CMK (cell line): ENCODE measurements at places on chromosomes 4 and X.

DNA sequence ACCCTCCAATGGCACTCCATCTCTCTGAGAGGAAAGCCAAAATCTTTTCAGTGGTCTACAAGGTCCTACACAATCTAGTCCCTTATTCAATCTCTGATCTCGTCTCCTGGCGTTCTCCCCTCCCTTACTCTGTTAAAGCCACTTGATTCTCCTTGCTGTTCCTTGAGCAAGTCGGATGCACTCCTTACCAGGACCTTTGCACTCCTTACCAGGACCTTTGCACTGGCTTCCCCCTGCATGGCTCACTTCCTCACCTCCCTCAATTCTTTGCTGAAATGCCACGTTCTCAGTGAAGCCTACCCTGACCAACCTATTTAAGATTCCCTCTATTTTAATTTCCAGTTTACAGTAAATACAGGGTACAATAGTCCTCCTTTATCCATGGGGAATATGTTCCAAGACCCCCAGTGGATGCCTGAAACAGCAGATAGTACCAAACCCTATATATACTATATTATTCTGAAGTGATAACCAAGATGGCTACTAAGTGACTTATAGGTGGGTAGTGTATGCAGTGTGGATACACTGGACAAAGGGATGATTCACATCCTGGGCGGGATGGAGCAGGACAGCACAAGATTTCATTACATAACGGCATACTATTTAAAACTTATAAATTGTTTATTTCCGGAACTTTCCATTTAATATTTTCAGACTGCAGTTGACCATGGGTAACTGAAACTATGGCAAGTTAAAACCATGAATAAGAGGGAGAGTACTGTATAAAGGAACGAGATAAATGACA lies 6.5 kb upstream of the DLG3 start:
- no peak for DNase-seq

DNA sequence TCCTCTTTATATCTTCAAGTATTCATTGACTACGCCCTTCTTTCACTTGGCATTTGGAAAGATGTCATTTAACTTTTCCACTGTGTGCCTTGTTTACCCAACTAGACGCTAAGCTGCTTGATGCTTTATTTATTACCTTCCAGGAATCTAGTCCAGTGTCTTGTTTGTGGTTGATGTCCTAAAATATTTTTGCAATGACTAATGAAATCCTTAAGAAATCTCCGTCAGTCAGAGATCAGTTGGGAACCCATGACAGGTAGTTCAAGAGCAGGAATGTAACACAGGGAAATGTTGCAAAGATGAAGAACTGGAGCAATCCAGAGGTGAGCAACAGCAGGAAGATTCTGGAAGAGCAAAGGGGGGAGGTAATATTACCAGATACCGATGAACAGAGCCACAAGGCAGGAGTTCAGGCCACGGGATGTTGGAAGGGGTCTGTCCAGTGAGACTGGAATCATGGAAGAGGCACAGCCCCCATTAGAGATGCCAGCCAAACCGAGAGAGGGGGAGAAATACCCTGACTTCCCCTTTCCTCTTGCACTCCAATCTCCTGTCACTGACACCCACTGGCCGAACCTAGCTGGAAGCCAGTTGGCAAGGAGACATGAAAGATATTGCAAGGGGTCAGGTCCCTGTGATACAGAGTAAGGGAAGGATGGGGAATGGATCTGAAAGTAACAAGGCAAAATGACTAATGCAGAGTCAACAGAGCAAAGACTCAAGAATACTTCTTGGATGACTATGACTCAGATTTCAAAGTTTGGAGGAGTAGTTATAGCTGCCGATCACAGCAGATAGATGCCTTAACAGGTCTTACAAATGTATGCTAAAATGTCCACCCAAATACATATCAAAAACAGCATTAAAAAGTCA lies 62.7 kb upstream of the PHKA2 start:
- DNase-seq = no peak

DNA sequence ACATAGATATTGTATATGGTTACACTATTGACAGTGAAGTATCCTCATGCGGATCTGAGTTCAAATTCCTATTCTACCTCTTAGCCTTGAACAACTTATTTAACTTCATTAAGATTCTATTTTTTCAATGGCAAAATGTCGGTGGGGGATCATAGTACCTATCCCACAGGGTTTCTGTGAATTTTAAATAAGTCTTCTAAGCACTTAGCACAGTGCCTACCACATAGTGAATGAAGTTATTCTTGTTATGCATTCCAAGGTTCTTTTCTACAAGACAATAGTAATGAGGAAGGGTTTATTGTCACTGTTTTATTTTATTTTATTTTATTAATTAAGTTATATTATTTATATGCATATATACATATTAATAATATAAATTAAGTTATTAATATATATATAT lies 8.8 kb upstream of the ENAM start:
- DNase-seq = no peak

DNA sequence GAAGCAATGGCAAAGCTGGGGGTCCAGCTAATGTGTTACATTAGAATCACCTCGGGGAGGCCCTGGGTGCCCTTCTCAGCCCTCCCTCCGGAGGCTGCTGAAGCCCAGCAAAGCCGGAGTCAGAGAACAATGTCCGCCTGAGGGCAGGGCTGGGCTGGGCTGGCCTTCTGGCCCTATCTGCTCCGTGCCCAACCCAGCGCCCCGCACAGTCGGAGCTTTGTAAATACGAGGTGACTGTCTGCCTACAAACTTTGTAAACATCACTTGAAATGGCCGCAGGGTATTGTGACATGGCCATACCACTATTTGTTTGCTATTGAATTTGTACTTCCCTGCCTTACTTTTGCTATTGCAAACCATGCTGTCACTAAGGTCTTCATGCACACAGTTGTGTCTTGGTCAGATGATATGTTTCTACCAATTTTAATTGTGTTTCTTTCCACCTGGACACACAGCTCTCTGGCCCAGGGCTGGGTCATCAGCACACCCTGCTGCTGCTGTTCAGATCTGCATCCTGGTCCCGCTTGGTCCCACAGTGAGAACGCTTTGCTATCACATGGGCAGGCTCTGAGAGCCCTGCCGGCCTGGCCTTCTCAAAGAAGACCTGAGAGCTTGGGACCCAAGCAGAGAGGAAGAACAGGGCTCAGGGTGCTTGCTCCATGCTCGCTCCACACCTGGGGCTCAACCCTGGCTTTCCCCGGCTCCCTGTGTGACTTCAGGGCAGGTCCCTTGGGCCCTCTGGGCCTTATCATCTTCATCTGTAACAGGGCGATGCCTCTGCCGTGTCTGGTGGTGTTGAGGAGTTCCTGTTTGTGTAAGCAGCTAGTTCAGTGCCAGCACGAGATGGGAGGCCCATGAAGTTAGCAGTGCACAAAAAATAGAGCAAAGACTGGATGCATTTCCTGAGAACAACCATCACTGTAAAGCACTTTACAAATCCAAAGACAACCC lies 2.3 kb downstream of the S100P start:
- DNase-seq = no peak

GRCh38 chr4:89482926-89483595 lies 175.5 kb upstream of the GPRIN3 start:
- DNase-seq = no peak

- no peak for DNase-seq
Observed at GRCh38 chr4:105858466-105859040, 36.7 kb upstream of the NPNT start.

DNA sequence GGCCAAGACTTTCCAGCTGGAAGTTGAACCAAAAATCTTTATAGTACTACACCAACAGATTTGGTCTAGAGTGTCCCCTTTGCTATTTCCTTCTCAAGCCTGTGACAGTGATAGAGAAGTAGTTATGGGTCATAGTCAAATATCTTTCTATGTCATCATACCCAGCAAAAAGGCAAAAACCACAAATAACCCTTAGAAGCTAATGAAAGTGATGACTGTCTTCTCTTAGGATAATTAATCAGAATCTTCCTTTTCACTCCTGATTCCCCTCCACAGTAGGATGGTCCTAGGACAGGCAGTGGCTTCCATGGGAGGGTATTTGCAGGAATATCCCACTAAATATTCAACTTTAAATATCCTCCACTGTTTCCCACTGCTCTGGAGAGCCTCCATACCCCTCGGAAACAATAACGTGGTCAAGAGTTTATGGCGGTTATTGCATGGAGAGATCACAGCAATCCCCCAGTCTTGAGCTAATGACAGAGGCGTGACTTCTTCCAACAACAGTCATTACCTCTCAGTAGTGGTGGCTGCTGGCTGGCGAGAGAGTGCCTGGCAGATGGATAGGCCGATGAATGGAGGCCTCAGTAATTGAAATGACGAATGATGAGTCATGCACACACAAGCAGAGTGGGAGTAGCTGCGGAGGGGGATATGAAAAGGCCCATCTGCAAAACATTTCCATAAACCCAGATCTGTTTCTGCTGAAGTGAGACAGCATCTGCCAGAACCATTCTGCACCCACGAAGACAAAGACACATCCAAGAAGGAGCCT lies 154.9 kb downstream of the STK32B start:
- DNase-seq = no peak

DNA sequence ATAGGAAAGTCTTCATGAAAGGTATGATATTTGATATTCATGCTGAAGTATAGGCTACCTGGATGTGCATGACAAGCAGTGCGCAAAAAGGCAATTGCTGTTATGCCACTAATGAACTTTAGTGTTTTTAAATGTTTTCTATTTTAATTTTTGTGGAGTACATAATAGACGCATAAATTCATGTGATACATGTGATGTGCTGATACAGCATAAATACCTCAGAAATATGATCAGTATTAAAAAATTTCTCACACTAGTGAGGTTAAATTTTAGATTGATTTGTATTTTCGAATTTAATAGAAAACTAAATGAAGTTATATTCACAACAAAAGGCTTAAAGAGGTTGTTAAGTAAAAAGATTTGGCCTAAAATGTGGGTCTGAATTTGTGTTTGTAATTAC lies 2.2 kb downstream of the UGT2A1 start:
- no peak for DNase-seq

GRCh38 chr4:164441109-164441508 lies 312.8 kb upstream of the SMIM31 start:
- no peak for DNase-seq

DNA sequence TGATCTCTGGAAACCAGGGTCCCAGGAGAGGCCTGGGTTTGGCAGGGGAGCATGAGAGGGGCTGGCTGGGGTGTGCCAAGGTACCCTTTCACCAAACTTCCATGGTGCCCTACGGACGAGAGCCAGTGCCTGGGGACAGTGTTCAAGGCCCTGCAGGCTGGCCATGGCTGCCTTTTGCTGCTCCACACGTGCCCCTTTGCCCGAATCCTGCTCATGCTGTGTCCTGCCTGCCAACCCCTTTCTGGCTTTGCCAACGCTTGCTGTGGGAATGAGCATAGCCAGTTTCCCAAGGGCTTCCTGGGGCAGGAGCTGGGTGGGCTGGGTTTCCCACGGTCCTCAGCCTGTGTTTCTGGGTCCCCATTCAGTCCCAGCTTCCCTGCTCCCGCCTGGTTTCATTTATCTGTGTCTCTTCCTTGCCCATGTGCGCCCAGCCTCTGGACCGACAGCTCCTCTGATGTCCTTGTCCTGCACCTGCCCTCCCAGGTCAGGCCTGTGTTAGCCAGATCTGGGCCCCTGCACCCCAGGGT lies 17.3 kb downstream of the CPZ start:
- DNase-seq = no peak

DNA sequence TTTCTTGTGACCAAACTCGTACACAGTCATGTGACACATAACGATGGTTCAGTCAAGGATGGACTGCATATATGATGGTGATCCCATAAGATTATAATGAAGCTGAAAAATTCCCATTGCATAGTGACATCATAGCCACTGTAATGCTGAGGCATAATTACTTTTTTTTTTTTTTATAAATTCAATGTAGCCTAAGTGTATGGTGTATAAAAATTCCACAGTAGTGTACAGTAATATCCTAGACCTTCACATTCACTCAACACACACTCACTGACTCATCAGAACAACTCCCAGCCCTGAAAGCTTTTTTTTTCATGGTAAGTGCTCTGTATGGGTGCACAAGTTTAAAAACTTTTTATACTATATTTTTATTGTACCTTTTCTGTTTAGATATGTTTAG lies 105.0 kb downstream of the AREG start:
- no peak for DNase-seq

GRCh38 chr4:144666539-144667175 lies 20.7 kb downstream of the HHIP start:
- no peak for DNase-seq

DNA sequence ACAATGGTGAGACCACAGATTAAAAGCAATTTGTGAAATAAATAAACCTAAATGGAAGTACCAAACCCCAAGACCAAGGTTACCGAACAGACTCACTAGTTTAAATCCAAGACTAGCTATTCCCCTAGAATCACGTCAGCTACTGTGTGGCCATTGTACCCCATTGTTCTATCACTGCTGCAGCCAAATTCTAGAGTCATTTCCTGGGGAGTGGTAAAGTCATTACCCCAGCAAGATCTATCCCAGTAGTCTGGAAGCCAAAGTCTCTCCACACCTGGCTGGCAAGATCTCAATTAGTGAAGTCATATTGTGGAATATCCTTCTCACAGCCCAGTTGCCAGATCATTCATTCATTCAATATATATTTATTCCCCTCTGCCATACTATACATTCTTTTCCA lies 67.5 kb downstream of the PHOX2B start:
- DNase-seq = no peak

DNA sequence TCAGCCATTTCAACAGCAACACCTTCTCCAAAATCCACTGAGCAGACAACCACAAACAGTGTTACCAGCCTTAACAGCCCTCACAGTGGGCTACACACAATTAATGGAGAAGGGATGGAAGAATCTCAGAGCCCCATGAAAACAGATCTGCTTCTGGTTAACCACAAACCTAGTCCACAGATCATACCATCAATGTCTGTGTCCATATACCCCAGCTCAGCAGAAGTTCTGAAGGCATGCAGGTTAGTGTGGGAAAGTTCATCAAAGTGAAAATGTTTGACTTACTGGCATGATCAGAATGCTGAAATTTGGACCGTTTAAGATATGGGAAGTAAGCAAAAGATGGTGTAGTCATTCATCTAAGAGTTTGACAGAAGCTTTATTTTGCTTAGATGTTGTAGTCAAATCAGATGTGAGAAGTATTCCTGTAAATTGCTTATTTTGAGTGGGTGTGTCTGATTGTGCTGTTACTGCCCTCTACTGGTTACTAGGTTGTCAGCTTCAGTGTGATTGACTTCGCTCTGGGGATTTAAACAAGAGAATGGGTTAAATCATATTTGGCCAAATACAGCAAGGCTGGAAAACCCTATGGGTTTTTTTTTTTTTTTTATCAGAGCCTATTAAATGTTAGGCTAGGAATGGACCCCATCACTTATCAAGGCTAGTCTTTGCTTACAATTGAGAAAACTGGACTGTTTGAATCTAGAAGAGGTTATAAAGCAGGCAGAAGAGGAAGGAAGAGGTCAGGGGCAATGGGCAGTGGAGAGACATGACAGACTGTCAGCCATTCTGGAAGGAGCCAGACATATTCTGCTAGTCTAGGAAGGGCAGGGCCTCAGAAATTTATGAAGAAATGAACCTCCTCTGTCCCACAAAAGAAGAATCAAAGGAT lies 130.3 kb downstream of the DIPK2B start:
- DNase-seq = peak; percentile 12

GRCh38 chrX:40022421-40022820 lies 75.3 kb downstream of the BCOR start:
- no peak for DNase-seq
